SJCRH30 (cell line): ENCODE measurements at places on chromosomes 11 and 22. TPM values are rescaled to one million over a fixed set of nuclear protein-coding genes. Genes with fewer than 3 reads are reported as not detected.
A peak's percentile ranks its signal among the peaks of the same experiment; 100 is the strongest.

- H3K4me1 ChIP-seq = peaks cover 70% of the 10 kb centered on the region
- H3K4me3 ChIP-seq = no peak overlapping the region
- no peak for DNase-seq
- H3K36me3 ChIP-seq = peaks cover 7% of the 10 kb centered on the region; the same call in 1 of the 2 replicates
- H3K27ac ChIP-seq = peak overlapping the region; percentile 82; the same call in 1 of the 2 replicates
Measured at GRCh38 chr11:19848219-19848618, 135.6 kb downstream of the NAV2 start.

- H3K4me1 ChIP-seq = no peaks in the 10 kb centered on the region
- H3K27me3 ChIP-seq = no peaks in the 10 kb centered on the region
Measured at GRCh38 chr11:45993531-45994001, 71.1 kb downstream of the LARGE2 start.

DNA sequence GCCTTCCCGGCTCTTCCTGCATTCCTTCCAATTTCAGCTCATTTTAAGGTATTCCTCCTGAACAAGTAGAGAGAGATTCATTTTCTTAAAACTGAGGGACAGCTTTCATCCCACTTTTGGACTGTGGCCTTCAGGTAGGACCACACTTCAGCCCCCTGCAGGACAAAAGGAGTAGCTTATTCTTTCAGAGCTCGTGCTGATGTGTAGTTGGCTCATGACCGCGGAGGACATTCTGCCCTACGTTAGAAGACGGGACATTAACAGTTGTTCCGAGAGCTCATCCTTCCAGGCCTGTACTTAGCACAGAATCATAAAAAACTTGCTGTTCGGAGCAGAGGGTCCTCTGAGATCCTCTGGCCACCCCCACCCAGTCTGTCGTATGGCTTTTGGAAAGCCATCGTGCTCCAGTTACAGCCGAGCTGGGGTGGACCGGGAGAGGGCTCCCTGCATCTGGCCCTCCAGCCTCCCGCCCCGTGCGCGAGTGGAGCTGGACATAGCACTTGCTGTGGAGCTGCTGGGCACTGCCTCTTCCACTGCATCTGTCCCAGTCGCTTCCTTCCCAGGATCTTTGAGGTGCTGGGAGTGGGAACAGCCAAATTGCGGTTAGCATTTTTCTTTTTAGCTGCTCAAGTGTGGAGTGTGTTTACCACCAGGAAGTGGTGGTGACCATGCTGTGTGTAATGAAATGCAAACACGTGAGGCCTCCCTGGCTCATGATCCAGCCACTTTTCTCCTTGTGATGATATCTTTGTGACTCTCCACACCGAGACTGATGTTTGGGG is 250.3 kb downstream of the TBC1D22A start:
- no peak overlapping the region for H3K27ac ChIP-seq
- H3K4me3 ChIP-seq = no peak overlapping the region
- H3K36me3 ChIP-seq = no peaks in the 10 kb centered on the region
- H3K27me3 ChIP-seq = no peaks in the 10 kb centered on the region
- no peak for DNase-seq
- H3K4me1 ChIP-seq = no peaks in the 10 kb centered on the region

DEFB131B gene
- total RNA-seq = not detected in 2 replicates

DNA sequence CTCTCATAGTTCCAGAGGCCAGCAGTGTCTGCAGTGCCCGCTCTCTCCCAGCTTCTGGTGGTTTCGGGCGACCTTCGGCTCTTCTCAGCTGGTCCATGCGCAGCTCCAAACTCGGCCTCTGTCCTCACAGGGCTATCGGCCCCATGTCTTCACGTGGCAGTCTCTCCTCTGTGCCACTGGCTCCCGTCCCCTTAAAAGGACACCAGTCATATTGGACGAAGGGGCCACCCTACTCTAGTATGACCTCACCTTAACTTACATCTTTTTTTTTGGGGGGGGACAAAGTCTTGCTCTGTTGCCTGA is 13.8 kb downstream of the LTO1 start:
- no peaks in the 10 kb centered on the region for H3K36me3 ChIP-seq
- H3K4me3 ChIP-seq = no peak overlapping the region
- H3K27me3 ChIP-seq = no peaks in the 10 kb centered on the region

DNA sequence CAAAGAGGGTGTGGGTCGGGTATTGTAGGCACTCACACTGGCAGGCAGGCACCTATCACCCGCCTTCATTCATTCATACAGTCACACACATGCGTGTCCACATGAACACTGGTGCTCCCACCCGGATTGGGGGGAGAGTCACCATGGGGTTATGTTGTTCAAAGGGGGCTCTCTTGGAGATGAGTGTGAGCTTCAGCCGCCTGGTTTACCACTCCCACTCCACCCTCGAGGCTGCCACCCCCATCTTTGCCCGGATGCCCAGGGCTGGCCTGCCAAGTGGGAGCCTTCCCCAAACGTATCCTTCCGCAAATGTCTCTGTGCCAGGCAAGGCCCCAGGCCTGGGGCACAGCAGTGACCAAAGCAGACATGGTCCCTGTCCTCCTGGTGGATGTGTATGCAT is 22.6 kb downstream of the MRGPRD start:
- H3K4me1 ChIP-seq = no peaks in the 10 kb centered on the region
- no peak overlapping the region for H3K27ac ChIP-seq
- no peak for DNase-seq

DNA sequence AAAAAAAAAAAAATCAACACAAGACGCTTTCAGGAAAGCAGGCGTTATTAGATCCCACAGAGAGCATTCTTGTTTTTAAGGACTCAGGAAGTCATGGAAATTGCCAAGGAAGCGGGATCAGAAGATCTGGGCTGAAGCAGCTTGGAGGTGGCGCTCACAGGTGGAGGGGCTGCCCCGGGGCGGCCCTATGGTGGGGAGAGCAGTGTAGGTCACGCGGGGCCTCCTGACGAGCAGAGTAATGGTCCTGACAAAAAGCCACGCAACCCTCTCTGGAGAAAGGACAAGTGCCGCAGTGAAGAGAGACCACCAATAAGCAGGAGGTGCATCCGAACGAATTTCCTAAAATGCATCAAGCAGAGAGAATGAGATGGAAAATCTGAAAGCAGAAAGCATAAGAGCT is 407.0 kb downstream of the BRD1 start:
- no peak overlapping the region for H3K27ac ChIP-seq
- DNase-seq = no peak
- H3K4me1 ChIP-seq = no peaks in the 10 kb centered on the region
- no peak overlapping the region for H3K4me3 ChIP-seq
- peaks cover 48% of the 10 kb centered on the region for H3K27me3 ChIP-seq

DNA sequence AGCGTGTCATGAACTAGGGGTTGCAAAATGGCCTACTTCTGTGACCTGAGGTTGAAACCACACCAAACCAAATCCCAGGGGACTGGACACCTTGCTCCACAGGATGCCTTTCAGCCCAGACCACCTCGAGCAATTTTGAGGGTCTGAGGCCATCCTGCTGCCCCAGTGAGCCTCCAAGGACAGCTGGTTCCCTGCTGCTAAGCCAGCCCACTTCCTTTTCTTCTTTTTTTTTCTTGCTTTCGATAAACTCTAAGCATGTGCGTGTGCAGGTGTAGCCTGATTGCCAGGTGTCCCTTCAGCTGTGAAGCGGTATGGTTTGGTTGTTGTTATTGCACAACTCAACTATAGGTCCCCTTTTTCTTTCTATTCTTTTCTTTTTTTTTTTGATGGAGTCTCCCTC is 2.7 kb downstream of the CRYBB1 start:
- no peak overlapping the region for H3K27ac ChIP-seq
- no peaks in the 10 kb centered on the region for H3K27me3 ChIP-seq
- H3K4me3 ChIP-seq = no peak overlapping the region
- DNase-seq = no peak
- no peaks in the 10 kb centered on the region for H3K36me3 ChIP-seq

AGBL2 gene
- 0.04 and 0.41 TPM in 2 replicates for total RNA-seq

PGA5 gene
- total RNA-seq = not detected in 2 replicates

DNA sequence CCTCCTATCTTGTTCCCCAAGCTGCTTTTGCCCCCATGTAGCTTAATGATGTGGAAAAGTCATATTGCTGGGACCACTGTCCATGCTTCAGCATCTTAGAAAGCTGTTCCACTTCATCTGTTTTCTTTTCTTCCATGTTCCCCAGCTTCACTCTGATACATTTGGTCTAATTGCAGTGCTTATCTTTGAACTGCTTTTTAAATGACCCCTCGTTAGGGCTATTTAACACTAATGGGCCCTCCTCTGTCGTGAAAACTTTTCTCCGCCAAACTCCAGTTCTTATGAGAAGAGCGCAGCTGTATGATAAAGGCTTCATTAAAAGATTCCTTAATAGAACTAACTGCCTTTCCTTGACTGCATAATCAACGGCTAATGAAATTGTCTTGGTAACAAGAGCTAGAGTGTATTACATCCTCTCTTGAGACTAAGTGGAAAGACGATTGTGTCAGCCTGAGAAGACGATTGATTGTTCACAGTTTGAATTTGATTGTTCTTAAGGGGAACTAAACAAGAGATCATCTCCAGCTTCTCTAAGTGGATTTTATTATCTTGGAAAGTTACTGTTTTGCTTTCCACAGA is 165.0 kb upstream of the MTNR1B start:
- no peak overlapping the region for H3K27ac ChIP-seq
- H3K4me1 ChIP-seq = no peaks in the 10 kb centered on the region
- H3K36me3 ChIP-seq = no peaks in the 10 kb centered on the region
- no peaks in the 10 kb centered on the region for H3K27me3 ChIP-seq
- no peak for DNase-seq
- no peak overlapping the region for H3K4me3 ChIP-seq

- H3K36me3 ChIP-seq = no peaks in the 10 kb centered on the region
- no peak for DNase-seq
- no peak overlapping the region for H3K27ac ChIP-seq
Measured at GRCh38 chr11:62401811-62402210, 17.0 kb upstream of the SCGB1A1 start.

MS4A5 gene
- total RNA-seq = not detected in 2 replicates

GRCh38 chr22:47168900-47169800 is 406.7 kb downstream of the TBC1D22A start:
- no peak for DNase-seq
- H3K36me3 ChIP-seq = no peaks in the 10 kb centered on the region
- H3K4me3 ChIP-seq = no peak overlapping the region
- no peaks in the 10 kb centered on the region for H3K27me3 ChIP-seq
- no peaks in the 10 kb centered on the region for H3K4me1 ChIP-seq

TSKU gene
- 18.2 and 21.2 TPM in 2 replicates for total RNA-seq

DNA sequence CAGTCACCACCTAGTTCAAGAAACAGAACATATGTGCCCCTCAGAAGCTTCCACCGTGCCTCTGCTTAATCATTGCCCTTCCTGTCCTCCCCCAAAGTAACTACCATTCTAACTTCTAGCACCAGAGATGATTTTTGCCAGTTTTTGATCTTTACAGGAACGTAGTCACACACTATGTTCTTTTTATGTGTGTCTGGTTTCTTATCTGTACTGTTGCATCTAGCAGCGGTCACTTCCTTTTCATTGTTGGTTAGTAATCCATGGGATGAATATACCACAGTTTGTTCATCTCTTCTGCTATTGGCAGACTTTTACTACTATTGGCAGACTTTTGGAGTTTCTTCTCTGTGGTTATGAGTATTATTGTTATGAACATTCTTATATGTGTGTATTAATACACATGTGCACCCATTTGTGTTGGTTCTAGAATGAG is 34.6 kb downstream of the SPECC1L start:
- H3K4me3 ChIP-seq = no peak overlapping the region
- no peaks in the 10 kb centered on the region for H3K27me3 ChIP-seq
- peaks cover 53% of the 10 kb centered on the region for H3K36me3 ChIP-seq
- H3K4me1 ChIP-seq = no peaks in the 10 kb centered on the region
- DNase-seq = no peak

DNA sequence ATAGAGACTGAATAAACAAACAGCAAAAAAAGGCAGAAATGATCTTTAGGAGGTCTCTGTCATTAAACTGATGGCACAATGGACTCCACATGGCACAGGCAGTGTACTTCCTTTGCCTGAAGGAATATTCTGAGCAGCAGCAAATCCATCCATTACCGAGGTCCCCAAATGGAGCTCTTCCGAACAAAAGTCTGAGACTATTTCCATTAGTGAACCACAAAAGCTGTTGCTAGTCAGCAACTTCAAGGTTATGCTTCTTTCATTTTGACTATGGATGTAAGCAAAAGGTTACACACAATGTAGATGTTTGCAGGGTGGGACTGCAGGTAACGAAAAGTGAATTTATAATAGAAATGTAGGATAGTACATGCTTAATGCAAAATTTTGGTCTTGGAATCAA is 14.5 kb downstream of the NARS2 start:
- DNase-seq = no peak
- no peak overlapping the region for H3K27ac ChIP-seq
- H3K27me3 ChIP-seq = no peaks in the 10 kb centered on the region

DNA sequence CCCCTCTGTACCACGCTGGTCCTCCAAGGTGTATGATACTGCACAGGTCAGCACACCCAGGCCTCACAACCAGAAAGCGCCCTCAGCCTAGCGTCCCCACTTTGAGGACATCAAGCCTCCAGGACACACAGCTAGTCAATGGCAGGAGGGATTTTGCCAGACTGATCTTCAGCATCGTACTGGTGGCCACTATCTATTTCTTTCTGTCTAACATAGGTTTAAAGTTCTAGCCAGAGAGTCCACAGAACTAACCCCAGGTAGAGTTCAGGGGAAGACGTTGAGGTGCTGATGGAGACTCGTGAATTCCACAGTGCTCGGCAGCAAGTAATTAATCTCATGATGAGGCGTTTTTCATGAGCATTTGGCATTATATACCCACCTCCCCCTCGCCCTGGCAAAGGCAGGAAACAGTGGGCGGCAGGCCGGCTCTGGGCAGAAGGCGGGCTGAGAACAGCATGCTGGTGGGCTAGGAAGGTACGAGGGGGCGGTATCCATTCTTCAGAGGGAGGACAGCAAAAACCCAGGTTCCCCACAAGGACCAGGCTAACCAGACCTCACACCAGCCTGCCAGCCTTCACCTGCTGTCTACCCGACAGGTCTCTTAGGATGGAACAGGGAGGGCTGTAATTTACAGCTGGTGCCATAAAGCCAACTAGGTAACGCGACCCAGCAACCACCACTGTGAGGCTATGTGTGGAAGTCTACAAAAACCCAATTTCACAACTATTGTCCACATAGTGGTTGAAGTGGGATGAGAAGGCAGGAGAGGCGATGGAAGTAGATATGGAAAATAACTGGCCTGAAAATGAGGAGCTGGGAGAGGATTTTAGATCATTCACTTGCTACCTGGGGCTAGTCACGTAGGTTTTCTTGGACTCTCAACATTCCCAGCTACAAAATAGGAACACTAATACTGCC is 18.5 kb downstream of the MYH9 start:
- H3K27me3 ChIP-seq = no peaks in the 10 kb centered on the region
- H3K4me3 ChIP-seq = no peak overlapping the region
- no peak for DNase-seq
- H3K4me1 ChIP-seq = peaks cover 73% of the 10 kb centered on the region
- H3K36me3 ChIP-seq = 0 out of 2 replicates have a peak, but pooled peaks cover 4% of the 10 kb centered on the region
- H3K27ac ChIP-seq = peak overlapping the region; percentile 71
